ENCODE measurements at places on chromosomes 5 and 9. TPM values are rescaled to one million over a fixed set of nuclear protein-coding genes. Genes with fewer than 3 reads are reported as not detected.

Gene C1QTNF3
- 0.70 TPM for total RNA-seq

Gene CYLC2
- total RNA-seq, result not detected

Gene ITGA2
- total RNA-seq, result 0.97 TPM

- peak; percentile 49 for DNase-seq
Observed at GRCh38 chr5:134459010-134459403, 47.3 kb upstream of the CDKN2AIPNL start.

- DNase-seq, result no peak
Observed at GRCh38 chr5:82599030-82599429, 320.9 kb upstream of the RPS23 start.

- no peak for DNase-seq
Observed at GRCh38 chr5:42628821-42629220, 127.8 kb upstream of the CCDC152 start.

DNA sequence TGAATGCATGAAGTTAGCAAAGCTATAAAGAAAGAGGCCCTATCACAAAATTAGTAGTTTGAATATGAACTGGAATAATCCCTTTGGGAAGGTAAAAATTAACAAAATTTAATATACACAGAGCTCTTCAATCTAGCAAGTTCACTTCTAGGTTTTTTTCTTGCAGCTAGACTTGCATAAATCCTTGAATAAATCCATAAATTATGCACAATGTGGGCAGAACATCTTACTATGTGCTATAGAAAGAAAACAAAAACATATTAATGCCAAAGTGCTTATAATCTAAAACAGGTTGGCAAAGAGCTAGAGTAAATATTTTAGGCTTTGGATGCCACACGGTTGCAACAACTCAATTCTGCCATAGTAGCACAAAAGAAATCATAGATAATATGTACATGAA lies 138.5 kb upstream of the FREM1 start:
- no peak for DNase-seq

- DNase-seq, result no peak
Observed at GRCh38 chr9:136543280-136543679, 2.6 kb downstream of the NOTCH1 start.

Data from Right ventricle myocardium superior (tissue), 1 donor.